ENCODE measurements at places on chromosomes 12 and 14.

GRCh38 chr14:50210074-50210473 lies 21.3 kb downstream of the SOS2 start:
- DNase-seq: no peak

GRCh38 chr14:54253195-54253947 lies 143.4 kb upstream of the CDKN3 start:
- DNase-seq: no peak

DNA sequence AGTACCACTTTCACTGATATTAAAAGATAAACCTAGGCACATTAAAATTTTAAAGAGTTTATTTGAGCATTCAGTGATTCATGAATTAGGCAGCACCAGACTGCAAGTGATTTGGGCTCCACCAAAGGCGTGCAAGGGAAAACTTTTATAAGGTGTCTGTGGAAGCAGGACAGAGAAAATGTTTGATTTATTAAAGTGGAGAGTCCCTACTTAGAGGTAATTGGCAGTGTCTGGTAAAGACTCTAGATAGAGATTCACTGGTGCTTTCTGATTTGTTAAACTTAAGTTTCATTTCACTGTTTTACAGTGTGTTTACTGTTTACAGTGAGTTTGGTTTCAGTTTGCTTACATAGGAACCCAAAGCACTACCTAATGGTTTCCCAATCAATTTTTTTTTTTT lies 72.8 kb downstream of the ANKS1B start:
- DNase-seq: no peak

GRCh38 chr12:14554281-14555007 lies 13.2 kb downstream of the PLBD1 start:
- DNase-seq: peak; percentile 77

GRCh38 chr12:43882578-43883178 lies 46.8 kb downstream of the TMEM117 start:
- peak; percentile 23 for DNase-seq

DNA sequence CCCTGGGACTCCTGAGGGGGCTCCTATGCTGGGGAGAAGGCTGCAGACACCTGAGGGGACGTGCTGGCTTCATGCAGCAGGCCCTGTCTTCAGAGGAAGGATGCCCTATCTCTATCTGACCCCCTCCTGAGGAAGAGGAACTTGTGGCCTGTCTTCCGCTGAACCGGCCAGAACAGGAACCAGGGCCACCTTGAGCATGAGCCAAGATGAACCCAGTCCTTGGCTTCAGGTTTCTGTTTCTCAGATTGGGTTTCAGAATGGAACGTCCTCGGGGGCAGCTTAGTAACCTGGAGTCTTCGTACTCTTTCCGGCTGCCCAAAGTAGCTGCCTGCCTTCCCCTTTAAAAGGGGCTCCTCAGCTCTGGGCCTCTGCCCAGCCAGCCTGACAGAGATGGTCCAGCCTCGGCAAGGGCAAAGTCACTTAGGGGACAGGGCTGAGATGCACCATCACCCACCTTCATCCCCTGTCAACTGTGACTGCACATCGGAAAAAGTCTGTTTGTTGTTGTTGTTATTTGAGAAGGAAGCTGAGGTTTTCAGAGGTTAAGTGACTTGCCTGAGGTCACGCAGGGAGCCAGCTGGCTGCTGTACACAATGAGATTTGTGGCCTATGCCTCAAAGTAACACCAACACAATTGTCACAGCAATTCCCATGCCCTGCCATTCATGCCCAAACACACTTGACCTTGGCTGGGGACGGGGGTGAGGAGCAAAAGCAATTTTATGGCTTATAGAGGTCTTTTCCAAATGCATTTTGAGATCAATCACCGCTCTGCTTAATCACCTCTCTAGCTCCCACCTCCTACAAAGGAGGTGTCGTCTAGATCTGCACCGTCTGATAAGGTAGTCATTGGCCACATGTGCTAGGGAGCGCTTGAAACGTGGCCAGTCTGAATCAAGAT lies 13.4 kb downstream of the ASB2 start:
- DNase-seq: no peak

All from skin of body (tissue), 3 donors.